ENCODE measurements at places on chromosomes 16 and 17. TPM values are rescaled to one million over a fixed set of nuclear protein-coding genes. Genes with fewer than 3 reads are reported as not detected.

C16orf96 gene
- 0.27 TPM for total RNA-seq

PIGW gene
- 7.1 TPM for total RNA-seq

SMIM5 gene
- 0.27 TPM for total RNA-seq

MT1A gene
- 6.9 TPM for total RNA-seq

DNA sequence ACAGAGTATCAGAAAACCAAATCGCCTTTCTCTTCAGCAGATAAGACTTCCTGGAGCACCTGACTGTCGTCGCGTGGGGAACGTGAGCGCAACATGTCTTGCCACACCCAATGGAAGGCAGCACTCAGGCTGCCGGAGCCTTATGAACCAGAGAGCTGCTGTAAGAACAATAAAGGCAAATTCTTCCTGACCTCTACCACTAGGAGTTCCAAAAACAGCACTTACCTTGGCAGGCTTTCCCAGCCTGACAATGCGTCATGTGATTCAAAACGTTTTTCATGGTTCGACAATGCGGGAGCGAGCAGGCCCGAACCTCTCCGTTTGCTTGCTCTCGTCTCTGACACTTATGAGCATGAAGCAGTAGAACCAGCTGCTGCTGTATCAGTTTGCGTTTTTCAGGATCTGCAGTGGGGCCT is 75.8 kb upstream of the TRAP1 start:
- H3K4me1 ChIP-seq: peaks cover 11% of the 10 kb centered on the region
- peak overlapping the region; percentile 10 for H3K27ac ChIP-seq
- H3K27me3 ChIP-seq: no peaks in the 10 kb centered on the region
- peaks cover 6% of the 10 kb centered on the region for H3K36me3 ChIP-seq
- no peak overlapping the region for H3K4me3 ChIP-seq

GRCh38 chr17:50311112-50311460 is 34.8 kb upstream of the XYLT2 start:
- no peaks in the 10 kb centered on the region for H3K36me3 ChIP-seq
- no peak for DNase-seq
- no peak overlapping the region for H3K27ac ChIP-seq
- no peaks in the 10 kb centered on the region for H3K27me3 ChIP-seq

DNA sequence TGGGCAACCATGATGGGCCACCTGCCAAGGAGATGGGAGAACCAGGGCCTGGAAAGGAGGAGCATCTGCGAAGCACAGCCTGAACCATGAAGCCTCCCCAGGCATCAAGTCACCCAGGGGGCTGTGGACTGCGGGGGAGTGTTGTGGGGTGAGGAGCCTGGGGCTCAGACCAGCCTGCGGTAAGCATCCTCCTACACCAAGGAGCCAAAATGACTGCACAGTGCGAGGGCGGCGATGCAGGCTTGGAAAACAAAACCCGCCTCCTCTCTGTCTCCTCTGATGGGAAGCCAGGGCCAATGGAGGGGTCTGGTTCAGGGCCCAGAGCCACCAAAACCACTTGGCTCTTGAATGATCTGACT is 18.1 kb upstream of the MAF start:
- H3K4me1 ChIP-seq: no peaks in the 10 kb centered on the region
- H3K27me3 ChIP-seq: no peaks in the 10 kb centered on the region
- H3K36me3 ChIP-seq: no peaks in the 10 kb centered on the region
- no peak overlapping the region for H3K27ac ChIP-seq
- H3K4me3 ChIP-seq: no peak overlapping the region

DNA sequence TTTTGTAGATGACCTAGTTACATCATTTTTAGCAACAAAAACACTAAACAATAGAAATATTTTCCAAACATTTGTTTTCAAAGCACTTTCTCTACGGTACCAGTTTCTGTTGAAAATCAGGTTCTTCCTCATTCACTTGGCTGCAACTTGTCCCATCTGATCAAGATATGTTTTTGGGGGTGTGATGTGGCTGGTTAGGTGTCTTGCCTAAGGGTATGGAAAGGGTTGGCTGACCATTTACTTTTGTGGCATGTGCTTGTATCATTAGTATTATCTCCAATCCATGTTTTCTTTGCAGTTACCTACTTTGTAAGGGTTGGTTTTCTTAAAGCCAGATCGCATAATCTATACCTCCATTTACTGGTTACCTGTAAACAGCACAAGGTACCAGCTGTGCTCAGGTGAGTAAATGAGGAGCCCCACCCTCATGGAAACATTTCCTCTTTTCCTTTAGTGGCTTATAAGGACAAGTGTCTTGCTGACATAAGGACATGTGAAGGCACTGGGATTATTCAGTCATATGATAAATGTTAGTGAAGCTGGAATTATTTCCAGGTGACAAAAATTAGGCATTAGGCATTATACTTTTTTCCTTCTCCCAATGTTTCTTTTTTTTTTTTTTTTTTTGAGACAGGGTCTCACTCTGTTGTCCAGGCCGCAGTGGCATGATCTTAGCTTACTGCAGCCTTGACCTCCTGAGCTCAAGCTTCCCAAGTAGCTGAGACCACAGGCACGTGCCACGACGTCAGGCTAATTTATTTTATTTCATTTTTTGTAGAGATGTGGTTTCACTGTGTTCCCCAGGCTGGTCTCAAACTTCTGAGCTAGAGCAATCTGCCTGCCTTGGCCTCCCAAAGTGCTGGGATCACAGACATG is 162.0 kb downstream of the CCDC182 start:
- no peaks in the 10 kb centered on the region for H3K4me1 ChIP-seq
- H3K27ac ChIP-seq: no peak overlapping the region
- H3K4me3 ChIP-seq: no peak overlapping the region
- H3K27me3 ChIP-seq: no peaks in the 10 kb centered on the region

- no peaks in the 10 kb centered on the region for H3K4me1 ChIP-seq
- no peak overlapping the region for H3K27ac ChIP-seq
- H3K4me3 ChIP-seq: no peak overlapping the region
- no peaks in the 10 kb centered on the region for H3K27me3 ChIP-seq
- no peaks in the 10 kb centered on the region for H3K36me3 ChIP-seq
Observed at GRCh38 chr17:61073131-61073530, 326.5 kb upstream of the TBX2 start.

GRCh38 chr16:27617665-27618064 is 67.7 kb downstream of the KATNIP start:
- no peaks in the 10 kb centered on the region for H3K27me3 ChIP-seq
- no peak for DNase-seq
- H3K27ac ChIP-seq: no peak overlapping the region
- H3K4me1 ChIP-seq: no peaks in the 10 kb centered on the region
- no peaks in the 10 kb centered on the region for H3K36me3 ChIP-seq

DNA sequence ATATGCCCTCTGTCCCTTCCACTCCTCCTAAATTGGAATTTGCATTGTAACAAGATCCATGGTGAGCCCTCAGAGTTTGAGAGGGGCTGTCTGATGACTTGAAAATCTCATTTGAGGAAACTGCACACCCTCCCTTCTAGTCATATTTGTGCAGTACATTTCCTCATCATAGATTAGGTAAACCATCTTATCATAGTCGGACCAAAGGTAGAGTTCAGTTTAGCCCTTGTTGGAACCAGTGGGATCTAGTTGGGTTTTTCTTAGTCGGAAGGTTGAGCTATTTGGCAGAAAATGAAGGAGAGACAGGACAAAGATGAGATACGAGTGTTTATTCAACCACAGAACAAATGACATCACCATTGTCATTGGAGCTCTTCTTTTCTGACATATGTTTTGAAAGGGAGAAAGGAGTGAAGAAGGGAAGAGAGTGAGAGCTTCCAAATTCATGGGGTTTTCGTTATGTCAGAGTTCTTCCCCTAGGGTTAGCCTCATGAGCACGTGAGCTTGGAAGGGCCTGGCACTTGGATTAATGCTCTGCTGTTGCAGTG is 15.8 kb upstream of the KRT20 start:
- no peak overlapping the region for H3K27ac ChIP-seq
- no peaks in the 10 kb centered on the region for H3K36me3 ChIP-seq
- H3K4me3 ChIP-seq: no peak overlapping the region
- no peak for DNase-seq
- H3K27me3 ChIP-seq: no peaks in the 10 kb centered on the region

DNA sequence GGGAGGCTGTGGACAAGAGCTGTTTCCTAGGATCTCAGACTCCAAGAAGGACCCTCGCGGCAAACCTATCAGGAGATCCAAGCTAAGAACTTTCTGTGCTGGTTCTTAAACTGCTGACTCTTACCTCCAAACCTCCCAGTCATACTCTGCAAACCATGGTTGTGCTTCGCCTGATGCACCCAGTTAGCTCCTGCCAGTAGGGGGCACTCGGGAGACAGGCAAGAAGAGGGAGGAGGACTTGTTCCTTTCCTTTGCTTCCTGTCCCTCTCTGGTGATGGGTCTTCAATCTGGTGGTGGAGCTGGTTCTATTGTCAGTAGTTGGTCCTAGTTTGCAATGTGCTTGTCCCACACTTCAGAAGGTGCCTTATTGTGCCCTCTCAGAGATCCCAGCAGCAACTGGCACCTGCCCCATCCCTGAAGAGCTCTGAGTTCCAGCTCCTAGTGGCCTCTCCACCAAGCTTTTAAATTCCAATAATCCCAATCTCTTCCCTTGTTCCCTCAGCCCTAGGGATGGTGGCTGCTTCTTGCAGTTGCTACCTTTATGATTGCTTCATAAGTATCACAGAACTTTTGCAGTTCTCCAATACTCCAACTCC is 113.5 kb upstream of the RPL38 start:
- H3K4me3 ChIP-seq: no peak overlapping the region
- no peaks in the 10 kb centered on the region for H3K27me3 ChIP-seq
- H3K36me3 ChIP-seq: no peaks in the 10 kb centered on the region
- no peaks in the 10 kb centered on the region for H3K4me1 ChIP-seq
- peak; percentile 27 for DNase-seq

DNA sequence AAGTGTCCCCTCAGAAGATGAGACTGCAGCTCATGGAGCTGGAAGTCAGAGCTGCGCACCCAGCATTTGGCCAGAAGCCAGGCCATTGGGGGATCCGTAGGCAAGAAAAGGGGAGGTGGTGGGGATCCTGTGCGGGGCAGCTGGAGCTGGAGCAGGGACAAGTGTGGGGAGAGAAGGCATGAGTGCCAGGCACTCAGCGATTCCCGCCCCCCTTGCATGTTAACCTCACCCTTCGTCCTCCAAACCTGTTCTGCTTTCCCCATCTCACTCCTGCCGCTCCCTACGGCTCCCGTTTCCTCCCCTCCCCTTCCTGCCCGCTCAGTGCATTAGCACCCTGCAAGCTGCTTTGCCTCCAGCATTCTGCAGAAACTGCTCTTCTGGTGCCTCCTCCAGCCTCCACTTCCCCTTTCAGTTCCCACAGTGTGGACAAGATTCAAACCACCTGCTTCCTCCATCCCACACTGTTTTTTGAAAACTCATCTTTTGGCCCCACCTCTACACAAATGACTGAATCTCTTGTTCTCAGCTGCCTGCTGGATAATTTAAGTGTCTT is 5.6 kb downstream of the ALOX15 start:
- H3K27me3 ChIP-seq: peaks cover 12% of the 10 kb centered on the region
- DNase-seq: no peak
- H3K4me1 ChIP-seq: no peaks in the 10 kb centered on the region
- H3K27ac ChIP-seq: no peak overlapping the region
- H3K36me3 ChIP-seq: no peaks in the 10 kb centered on the region

- no peaks in the 10 kb centered on the region for H3K27me3 ChIP-seq
- no peak for DNase-seq
- H3K4me1 ChIP-seq: no peaks in the 10 kb centered on the region
- no peak overlapping the region for H3K27ac ChIP-seq
- H3K4me3 ChIP-seq: no peak overlapping the region
Observed at GRCh38 chr17:39950871-39951348, 11.9 kb upstream of the GSDMA start.

GRCh38 chr17:10198509-10199249 is at the start of gene GAS7:
Gene GAS7 (minus strand): TSS chr17:10198606.
- DNase-seq: peak; percentile 45
- no peaks in the 10 kb centered on the region for H3K36me3 ChIP-seq
- H3K4me3 ChIP-seq: peak within 1 kb of the TSS; percentile 49
- peak within 1 kb of the TSS; percentile 47 for H3K27ac ChIP-seq

- H3K4me1 ChIP-seq: peaks cover 23% of the 10 kb centered on the region
- no peak overlapping the region for H3K4me3 ChIP-seq
- H3K27me3 ChIP-seq: no peaks in the 10 kb centered on the region
- no peaks in the 10 kb centered on the region for H3K36me3 ChIP-seq
- peak overlapping the region; percentile 75 for H3K27ac ChIP-seq
Observed at GRCh38 chr16:70696952-70697593, 11.2 kb upstream of the MTSS2 start.

DNA sequence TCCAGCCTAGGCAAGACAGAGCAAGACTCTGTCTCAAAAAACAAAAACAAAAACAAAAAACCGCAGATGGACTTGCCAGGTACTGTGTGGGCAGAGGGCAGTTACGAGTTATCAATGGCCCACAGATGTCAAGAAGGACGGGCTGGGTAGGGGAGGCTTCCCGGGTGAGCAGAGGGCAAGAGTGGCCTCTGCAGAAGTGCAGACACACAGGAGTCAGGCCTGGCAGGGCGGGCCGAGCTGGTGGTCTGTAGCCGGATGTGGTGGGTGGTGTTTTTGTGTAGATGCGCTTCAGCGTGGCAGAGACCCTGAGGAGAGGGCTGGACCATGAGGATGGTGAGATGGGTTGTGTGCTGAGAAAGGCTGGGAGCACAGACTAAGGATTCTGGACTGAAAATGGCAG is 44.9 kb upstream of the KDM6B start:
- no peaks in the 10 kb centered on the region for H3K27me3 ChIP-seq
- H3K36me3 ChIP-seq: no peaks in the 10 kb centered on the region
- no peaks in the 10 kb centered on the region for H3K4me1 ChIP-seq

GRCh38 chr16:54931120-54932014 is 702 bp downstream of the IRX5 start:
- no peaks in the 10 kb centered on the region for H3K4me1 ChIP-seq
- no peak for DNase-seq
- no peaks in the 10 kb centered on the region for H3K36me3 ChIP-seq
- peak overlapping the region; percentile 92 for H3K27ac ChIP-seq

- no peak for DNase-seq
- H3K27me3 ChIP-seq: no peaks in the 10 kb centered on the region
- no peaks in the 10 kb centered on the region for H3K4me1 ChIP-seq
- no peak overlapping the region for H3K4me3 ChIP-seq
- H3K27ac ChIP-seq: no peak overlapping the region
- no peaks in the 10 kb centered on the region for H3K36me3 ChIP-seq
Observed at GRCh38 chr17:76142585-76143041, 1.6 kb upstream of the FOXJ1 start.

GRCh38 chr17:10031127-10031526 is 126.1 kb upstream of the RCVRN start:
- no peaks in the 10 kb centered on the region for H3K36me3 ChIP-seq
- no peaks in the 10 kb centered on the region for H3K4me1 ChIP-seq
- no peak for DNase-seq
- H3K4me3 ChIP-seq: no peak overlapping the region
- H3K27me3 ChIP-seq: no peaks in the 10 kb centered on the region

GRCh38 chr16:19703172-19703889 is 14.7 kb downstream of the KNOP1 start:
- H3K4me1 ChIP-seq: no peaks in the 10 kb centered on the region
- H3K27ac ChIP-seq: no peak overlapping the region
- no peaks in the 10 kb centered on the region for H3K27me3 ChIP-seq
- no peaks in the 10 kb centered on the region for H3K36me3 ChIP-seq
